Breast epithelium (tissue), 4 donors: ENCODE measurements at places on chromosomes 1 and 21. TPM values are rescaled to one million over a fixed set of nuclear protein-coding genes. Genes with fewer than 3 reads are reported as not detected.
A peak's percentile ranks its signal among the peaks of the same experiment; 100 is the strongest.

GRCh38 chr1:100616121-100616621, 78.2 kb downstream of the GPR88 start:
- no peaks in the 10 kb centered on the region for H3K27me3 ChIP-seq
- H3K4me1 ChIP-seq = no peaks in the 10 kb centered on the region
- no peak overlapping the region for H3K27ac ChIP-seq
- H3K36me3 ChIP-seq = no peaks in the 10 kb centered on the region

Gene CHODL
- total RNA-seq = 0.32 TPM

Gene GJC2
- 1.3 TPM for total RNA-seq

GRCh38 chr1:119448127-119448511, 33.2 kb downstream of the HSD3B2 start:
- DNase-seq = no peak
- H3K4me3 ChIP-seq = no peak overlapping the region
- H3K4me1 ChIP-seq = no peaks in the 10 kb centered on the region

GRCh38 chr1:52792036-52792435, 50.5 kb upstream of the ZYG11A start:
- H3K4me1 ChIP-seq = no peaks in the 10 kb centered on the region
- H3K27me3 ChIP-seq = no peaks in the 10 kb centered on the region
- DNase-seq = no peak
- H3K4me3 ChIP-seq = no peak overlapping the region
- H3K27ac ChIP-seq = no peak overlapping the region
- no peaks in the 10 kb centered on the region for H3K36me3 ChIP-seq

GRCh38 chr1:25673962-25674806, 57.6 kb downstream of the MAN1C1 start:
- no peak overlapping the region for H3K4me3 ChIP-seq
- no peaks in the 10 kb centered on the region for H3K36me3 ChIP-seq
- H3K27ac ChIP-seq = no peak overlapping the region
- no peak for DNase-seq
- H3K27me3 ChIP-seq = no peaks in the 10 kb centered on the region

Gene CCDC181
- not detected for total RNA-seq

- DNase-seq = no peak
- no peaks in the 10 kb centered on the region for H3K27me3 ChIP-seq
- H3K36me3 ChIP-seq = no peaks in the 10 kb centered on the region
- H3K4me3 ChIP-seq = peak overlapping the region; percentile 47
- peak overlapping the region; percentile 94 for H3K27ac ChIP-seq
- H3K4me1 ChIP-seq = peaks cover 23% of the 10 kb centered on the region
Measured at GRCh38 chr1:21508580-21509350, 458 bp upstream of the ALPL start.

- H3K36me3 ChIP-seq = no peaks in the 10 kb centered on the region
- H3K4me3 ChIP-seq = no peak overlapping the region
- H3K4me1 ChIP-seq = peaks cover 4% of the 10 kb centered on the region
- no peak for DNase-seq
Measured at GRCh38 chr1:46393510-46393909, 607 bp upstream of the FAAH start.

GRCh38 chr21:44505673-44506278, 34.2 kb downstream of the KRTAP10-1 start:
- no peaks in the 10 kb centered on the region for H3K36me3 ChIP-seq
- no peak overlapping the region for H3K27ac ChIP-seq
- no peaks in the 10 kb centered on the region for H3K4me1 ChIP-seq
- H3K4me3 ChIP-seq = no peak overlapping the region

GRCh38 chr1:24110642-24111261, 1.2 kb downstream of the MYOM3 start:
- no peaks in the 10 kb centered on the region for H3K27me3 ChIP-seq
- no peak overlapping the region for H3K4me3 ChIP-seq
- no peaks in the 10 kb centered on the region for H3K36me3 ChIP-seq
- no peak for DNase-seq
- peak overlapping the region; percentile 87 for H3K27ac ChIP-seq
- H3K4me1 ChIP-seq = peaks cover 4% of the 10 kb centered on the region

Gene FCRL4
- under 0.01 TPM for total RNA-seq

DNA sequence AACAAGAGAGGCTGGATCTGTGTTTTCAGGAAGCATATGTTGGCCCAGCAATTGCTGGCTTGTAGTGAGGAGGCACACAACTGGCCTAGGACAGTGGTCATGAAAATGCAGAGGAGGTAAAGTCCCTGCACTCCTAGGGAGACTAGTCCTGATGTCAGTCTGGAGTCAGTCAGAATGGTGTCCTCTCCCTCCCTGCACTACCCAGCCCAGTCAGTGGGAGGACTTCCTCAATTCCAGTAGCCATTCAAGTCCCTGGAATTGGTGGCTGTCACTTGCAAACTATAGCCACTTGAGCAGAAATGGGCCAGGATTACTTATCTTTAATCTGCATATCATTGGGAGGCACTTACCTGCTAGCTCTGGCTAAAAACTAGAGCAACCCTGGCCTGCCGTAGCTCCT, 18.6 kb downstream of the NDUFS5 start:
- DNase-seq = no peak
- no peaks in the 10 kb centered on the region for H3K27me3 ChIP-seq
- H3K36me3 ChIP-seq = no peaks in the 10 kb centered on the region

Gene CELA3A
- not detected for total RNA-seq

GRCh38 chr1:71919811-71920509, 362.4 kb downstream of the NEGR1 start:
- H3K36me3 ChIP-seq = no peaks in the 10 kb centered on the region
- no peaks in the 10 kb centered on the region for H3K4me1 ChIP-seq
- DNase-seq = no peak
- H3K4me3 ChIP-seq = no peak overlapping the region
- H3K27ac ChIP-seq = no peak overlapping the region

GRCh38 chr1:151721788-151722510, 627 bp downstream of the RIIAD1 start:
- H3K27me3 ChIP-seq = peaks cover 12% of the 10 kb centered on the region
- DNase-seq = no peak
- H3K27ac ChIP-seq = no peak overlapping the region
- H3K4me3 ChIP-seq = peak overlapping the region; percentile 37
